MCF 10A (cell line): ENCODE measurements at places on chromosomes 13 and 19. TPM values are rescaled to one million over a fixed set of nuclear protein-coding genes. Genes with fewer than 3 reads are reported as not detected.

The FPR1 gene
- total RNA-seq: 6.2 and 8.6 TPM in 2 replicates

The VSTM1 gene
- total RNA-seq: not detected in 2 replicates

The CD33 gene
- total RNA-seq: 0.33 TPM in 1 of 2 replicates, not detected in the other

The RFPL4AL1 gene
- not detected in 2 replicates for total RNA-seq

The CD22 gene
- total RNA-seq: 0.56 and 1.7 TPM in 2 replicates

The CACNG7 gene
- not detected in 2 replicates for total RNA-seq

The CABP5 gene
- not detected in 2 replicates for total RNA-seq

The NANOS3 gene
- not detected in 2 replicates for total RNA-seq

The BICRA gene
- total RNA-seq: 13.1 and 16.8 TPM in 2 replicates
